Activated CD8-positive, alpha-beta memory T cell treated with anti-CD3 and anti-CD28 coated beads for 4 hours (primary cell): ENCODE measurements at places on chromosomes 4 and X.

DNA sequence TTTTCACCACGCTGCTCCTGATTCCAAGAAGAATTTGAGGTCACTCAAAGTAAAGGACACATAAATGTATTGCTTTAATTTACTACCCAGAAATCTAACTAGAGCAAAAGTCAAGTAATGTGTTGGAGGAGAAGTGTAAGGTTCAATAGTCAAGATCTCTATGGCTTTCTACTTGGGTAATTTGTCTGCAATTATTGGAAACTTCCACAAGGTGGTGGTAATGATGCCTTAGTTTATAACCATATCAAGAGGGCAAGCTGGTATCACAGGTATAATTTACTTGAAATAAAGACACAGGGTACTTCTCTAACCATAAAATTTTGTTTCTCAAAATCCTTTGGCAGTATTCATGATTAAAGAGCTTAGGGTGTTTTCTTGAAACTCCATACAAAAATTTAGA lies 10.2 kb upstream of the GRIA3 start:
- DNase-seq, result no peak

DNA sequence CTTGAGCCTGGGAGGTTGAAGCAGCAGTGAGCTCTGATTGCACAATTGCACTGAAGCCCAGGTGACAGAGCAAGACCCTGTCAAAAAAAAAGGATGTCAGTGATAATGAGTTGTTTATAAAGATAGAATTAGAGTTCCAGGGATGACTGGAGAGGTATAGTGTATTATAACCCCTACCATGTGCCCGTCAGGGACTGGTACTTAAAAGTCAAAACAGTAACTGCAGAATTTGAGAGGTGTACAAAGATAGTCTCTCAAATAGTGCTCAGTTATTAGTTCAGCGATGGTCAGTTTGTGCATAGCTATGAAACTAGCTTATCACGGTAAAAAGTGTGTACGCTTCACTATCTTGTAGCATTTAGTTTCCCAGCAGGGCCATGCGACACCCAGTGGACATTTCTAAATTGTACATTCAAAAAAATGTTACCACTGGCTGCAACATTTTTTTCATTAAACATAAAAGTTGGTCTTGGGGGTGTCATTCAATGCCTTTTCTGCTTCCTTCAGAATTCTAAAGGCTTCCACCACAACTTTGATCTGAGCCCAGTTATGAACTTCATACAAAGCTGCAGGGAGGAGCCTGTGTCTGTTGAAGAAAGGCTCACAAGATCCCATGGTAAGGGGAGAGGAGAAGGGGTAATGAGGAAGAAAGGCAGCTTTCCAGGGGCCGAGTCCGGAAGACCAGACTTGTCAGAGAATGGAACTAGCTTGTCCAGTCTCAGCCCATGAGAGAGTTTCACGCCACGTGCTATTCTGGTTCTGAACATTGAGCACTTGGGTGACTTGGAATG lies 9.2 kb upstream of the GYG2 start:
- DNase-seq, result no peak

GRCh38 chr4:86015412-86016350 lies 344.2 kb downstream of the MAPK10 start:
- DNase-seq, result no peak

GRCh38 chrX:149286940-149287349 lies 218.2 kb downstream of the IDS start:
- DNase-seq, result no peak

DNA sequence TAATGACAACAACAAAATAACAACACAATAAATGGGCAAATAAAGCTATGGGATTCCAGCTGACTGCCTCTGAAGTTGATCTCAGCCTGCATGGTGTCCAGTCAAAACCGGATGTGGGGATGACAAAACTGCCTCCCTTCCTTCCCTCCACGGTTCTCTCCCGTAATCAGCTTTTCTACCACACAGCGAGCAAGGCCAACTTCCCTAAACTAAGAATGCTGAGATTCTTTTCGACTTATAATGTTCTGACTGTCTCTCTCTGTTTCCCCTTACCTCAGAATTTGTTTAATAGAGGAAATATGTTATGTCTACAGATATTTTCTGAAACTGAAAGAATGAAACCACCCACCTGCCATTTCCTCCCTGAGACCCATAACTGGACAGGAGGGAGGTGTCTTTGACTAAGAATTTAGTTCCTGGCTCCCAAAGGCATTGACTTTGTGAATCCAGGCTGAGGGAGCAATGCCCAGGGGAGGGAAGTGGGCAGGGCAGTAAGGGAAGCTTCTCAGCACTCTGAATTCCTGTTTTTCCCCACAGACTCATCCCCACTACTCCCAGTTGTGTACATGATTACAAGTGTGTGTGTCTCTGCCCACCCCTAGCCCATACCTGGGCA lies 1.0 kb upstream of the TLR1 start:
- no peak for DNase-seq

GRCh38 chr4:112717856-112718255 lies 80.9 kb downstream of the LARP7 start:
- DNase-seq, result no peak

- DNase-seq, result no peak
These were observed 157.6 kb downstream of the EMCN start for GRCh38 chr4:100360211-100360610.

DNA sequence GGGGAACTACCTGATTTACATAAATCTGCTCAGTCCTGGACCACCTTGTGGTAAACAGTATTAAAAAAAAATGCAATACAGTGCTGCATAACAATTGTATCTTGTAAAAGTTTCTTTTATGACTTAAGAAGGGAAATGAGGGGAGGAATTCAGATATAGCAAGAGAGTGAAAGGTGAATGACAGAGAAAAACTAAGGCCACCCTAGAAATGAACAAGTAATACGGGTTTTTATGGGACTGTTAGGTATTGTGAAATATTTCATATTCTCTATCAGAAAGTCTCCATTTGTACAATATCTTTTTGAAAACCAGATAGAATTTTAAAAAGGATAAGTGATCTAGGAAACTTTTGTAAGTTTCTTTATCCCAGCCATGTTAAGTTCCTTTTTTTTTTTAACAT lies 69.7 kb upstream of the NOCT start:
- no peak for DNase-seq

- DNase-seq, result no peak
These were observed 150.6 kb upstream of the MBNL3 start for GRCh38 chrX:132639446-132639845.

DNA sequence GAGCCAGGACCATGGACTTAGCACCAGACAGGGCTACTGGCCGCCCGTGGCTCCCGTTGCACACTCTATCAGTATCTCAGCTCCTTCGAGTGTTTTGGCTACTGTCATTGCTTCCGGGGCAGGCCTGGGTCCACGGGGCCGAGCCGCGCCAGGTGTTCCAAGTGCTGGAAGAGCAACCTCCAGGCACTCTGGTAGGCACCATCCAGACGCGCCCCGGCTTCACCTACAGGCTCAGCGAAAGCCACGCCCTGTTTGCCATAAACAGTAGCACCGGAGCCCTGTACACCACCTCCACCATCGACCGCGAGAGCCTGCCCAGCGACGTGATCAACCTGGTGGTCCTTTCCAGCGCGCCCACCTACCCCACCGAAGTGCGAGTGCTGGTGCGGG lies 1.6 kb downstream of the FAT4 start:
- no peak for DNase-seq

- DNase-seq, result no peak
These were observed 362.6 kb upstream of the MAGEB2 start for GRCh38 chrX:29852767-29853166.

- DNase-seq, result no peak
These were observed 30.4 kb downstream of the CLDN22 start for GRCh38 chr4:183289688-183290087.

DNA sequence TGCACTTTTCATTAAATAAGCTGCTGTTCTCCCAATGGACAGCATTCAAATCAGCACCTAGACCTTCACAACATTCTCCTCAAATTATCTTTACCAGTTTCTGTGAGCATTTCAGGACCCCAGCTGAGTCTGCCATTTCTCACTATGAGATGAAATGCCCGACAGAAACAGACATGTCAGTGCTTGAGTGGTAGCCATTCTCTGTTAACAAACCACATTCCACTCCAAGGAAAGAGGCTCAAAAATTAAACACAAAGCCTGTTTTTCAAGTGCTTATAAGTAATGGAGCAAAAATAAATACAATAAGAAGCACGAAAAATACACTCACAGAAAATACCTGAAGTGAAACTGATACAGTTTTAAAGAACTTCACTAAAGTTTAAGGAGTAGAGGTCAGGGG lies 320.2 kb upstream of the PRPS2 start:
- no peak for DNase-seq

DNA sequence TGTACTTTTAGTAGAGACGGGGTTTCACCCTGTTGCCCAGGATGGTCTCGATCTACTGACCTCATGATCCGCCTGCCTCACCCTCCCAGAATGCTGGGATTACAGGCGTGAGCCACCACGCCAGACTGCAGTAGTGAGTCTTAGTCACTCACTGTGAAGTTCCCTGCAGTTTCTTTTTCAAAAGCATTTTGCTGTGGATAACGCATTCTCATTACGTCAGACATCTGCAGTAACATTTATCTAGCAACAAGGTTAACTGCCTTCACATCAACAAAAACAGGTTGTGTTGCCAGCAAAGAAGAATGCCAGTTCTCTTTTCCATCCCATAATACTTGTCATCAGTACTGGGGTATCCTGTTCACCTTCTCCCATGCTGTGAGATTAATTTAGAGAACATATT lies 164.6 kb downstream of the DHRSX start:
- DNase-seq, result no peak

GRCh38 chr4:109301651-109302360 lies 652 bp downstream of the COL25A1 start:
- no peak for DNase-seq
